Activated naive CD4-positive, alpha-beta T cell treated with anti-CD3 and anti-CD28 coated beads, Interleukin-2, amount 50 U/mL, for 16 hours (primary cell): ENCODE measurements at places on chromosomes 5 and 9.

DNA sequence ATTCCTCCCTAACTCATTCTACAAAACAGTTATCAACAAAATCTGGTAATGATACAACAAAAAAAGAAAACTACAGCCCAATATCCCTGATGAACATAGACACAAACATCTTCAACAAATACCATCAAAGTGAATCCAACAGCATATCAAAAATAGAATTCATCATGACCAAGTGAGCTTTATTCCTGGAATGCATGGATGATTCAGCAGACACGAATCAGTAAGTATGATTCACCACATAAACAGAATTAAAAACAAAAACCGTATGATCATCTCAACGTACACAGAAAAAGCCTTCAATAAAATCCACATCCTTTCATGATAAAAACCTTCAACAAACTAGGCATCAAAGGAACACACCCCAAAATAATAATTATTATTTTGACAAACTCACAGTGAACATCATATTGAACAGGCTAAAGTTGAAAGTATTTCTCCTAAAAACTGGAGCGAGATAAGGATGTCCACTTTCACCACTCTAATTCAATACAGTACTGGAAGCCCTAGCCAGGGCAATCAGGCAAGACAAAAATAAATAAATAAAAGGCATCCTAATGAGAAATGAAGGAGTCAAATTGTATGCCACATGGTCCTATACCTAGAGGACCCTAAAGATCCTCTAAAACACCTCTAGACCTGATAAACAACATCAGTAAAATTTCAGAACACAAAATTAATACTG, 305.1 kb upstream of the RGMB start:
- DNase-seq = no peak

DNA sequence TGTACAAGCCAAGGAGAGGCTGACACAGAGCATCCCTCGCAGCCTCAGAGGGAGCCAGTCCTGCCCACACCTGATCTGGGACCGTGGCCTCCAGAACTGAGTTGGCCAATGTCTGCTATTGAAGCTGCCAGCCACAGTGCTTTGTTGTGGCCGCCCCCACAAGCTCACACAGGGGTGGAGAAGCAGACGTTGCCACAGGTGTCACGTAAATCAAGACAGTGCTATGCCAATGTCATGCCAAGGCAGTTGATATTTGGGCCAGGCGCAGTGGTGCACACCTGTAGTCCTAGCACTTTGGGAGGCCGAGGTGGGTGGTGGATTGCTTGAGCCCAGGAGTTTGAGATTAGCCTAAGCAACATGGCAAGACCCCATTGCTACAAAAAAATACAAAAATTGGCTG, 17.3 kb upstream of the TERT start:
- no peak for DNase-seq

GRCh38 chr5:92884469-92884868, 696.5 kb downstream of the NR2F1-AS1 start:
- DNase-seq = no peak

GRCh38 chr5:172411484-172412072, 42.7 kb downstream of the SH3PXD2B start:
- peak; percentile 23 for DNase-seq

DNA sequence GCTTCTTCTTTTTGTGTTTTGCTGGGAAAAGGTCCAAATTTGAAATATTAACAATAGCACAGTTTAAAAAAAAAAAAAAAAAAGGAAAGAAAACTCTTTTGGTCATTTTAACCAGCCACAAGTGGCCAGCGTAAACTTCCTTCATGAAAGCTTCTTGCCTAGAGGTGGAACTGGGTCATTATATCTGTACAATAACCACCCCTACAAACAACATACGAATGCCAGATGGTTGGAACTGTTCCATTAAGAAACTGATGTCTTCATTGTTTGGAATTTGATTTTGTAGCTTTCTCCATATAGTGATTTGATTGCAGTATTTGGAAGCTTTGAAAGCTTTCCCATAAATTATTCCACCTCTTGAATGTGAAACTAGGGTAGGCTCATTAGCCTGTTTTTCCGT, 18.3 kb upstream of the LPAR1 start:
- DNase-seq = no peak

- no peak for DNase-seq
Measured at GRCh38 chr9:114446672-114447450, 58.4 kb downstream of the WHRN start.

DNA sequence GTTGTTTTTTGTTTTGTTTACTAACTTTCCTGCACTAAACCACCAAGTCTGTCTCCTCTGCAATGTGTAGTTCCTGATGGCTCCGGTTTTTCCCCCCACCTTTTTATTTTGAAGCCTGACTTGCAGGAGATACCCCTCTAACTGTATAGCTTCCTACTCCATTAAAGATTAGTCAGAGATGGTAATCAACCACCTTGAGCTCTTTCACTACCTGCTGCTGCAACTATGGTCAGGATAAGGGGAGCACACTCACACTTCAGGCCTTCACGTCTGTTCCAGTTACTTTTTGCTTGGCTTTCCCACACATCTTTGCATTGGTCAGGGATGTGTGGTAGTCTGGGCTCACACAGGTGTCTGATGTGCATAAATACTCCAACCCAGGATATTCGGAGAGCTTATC, 63.4 kb downstream of the NR6A1 start:
- no peak for DNase-seq
